Tibial artery (tissue), 4 donors: ENCODE measurements at places on chromosomes 2 and 18.

GRCh38 chr2:178328037-178328436, 122.9 kb downstream of the PRKRA start:
- no peak for DNase-seq

- DNase-seq, result no peak
Measured at GRCh38 chr2:19932928-19933327, 31.1 kb upstream of the TTC32 start.

DNA sequence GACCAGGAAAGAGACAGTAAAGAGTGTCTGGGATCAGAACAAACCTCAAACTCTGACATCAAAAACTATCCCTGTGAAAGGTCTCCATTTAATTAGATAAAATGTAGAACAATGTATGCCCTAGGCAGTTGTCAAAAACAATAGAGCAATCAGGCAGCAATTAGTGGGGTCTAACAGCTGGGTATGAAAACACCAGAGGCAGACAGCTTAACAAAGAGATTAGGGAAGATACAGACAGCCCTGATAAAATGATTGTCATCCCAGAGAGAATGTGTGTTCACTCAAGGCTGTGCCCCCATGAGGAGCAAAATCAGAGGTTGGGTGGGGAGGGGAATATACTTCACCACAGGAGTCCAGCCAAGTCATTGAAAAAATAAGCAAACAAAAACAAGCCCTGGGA, 50.0 kb downstream of the INPP4A start:
- no peak for DNase-seq

DNA sequence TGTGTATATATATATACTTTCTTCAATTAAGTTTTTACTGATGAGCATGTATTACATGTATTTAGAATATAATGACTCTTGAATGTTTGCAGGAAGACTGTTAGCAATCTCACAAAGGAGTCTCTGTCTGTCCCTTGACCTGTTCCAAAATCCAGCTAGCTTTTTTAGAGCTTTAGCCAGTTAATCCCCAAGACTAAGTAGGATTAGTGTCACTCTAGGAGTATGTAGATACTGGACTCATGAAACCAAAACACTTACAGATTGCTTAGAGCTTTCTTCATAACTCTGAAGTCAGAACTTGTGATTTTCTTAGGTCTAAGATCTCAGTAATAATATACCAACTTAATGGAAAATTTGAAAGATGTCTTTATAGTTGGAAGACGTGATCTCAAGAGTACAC, 2.2 kb downstream of the UBXN4 start:
- DNase-seq, result no peak

- no peak for DNase-seq
Measured at GRCh38 chr2:55269645-55269990, 587 bp upstream of the MTIF2 start.

DNA sequence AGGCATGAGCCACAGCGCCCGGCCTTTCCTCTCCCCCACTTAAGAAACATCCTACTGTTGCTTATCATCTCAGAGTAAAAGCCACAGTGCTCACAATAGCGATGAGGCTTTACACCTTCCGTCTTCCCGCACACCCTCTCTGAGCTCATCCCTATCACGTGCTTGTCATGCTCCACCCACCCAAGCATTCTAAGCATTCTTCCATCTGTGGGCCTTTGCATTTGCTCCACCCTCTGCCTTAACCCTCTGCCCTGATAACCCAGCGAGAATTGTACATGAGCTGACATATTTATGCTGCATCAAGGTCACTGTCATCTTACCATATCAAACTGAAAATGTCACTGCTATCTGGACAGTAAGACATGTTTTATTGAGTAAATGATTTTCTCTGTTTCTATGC, 22.6 kb downstream of the FOXI3 start:
- peak; percentile 45 for DNase-seq
